Muscle of arm (tissue), 14 donors: ENCODE measurements at places on chromosomes 16 and 17. TPM values are rescaled to one million over a fixed set of nuclear protein-coding genes. Genes with fewer than 3 reads are reported as not detected.

The CASKIN1 gene
- 1.9 TPM for polyA plus RNA-seq

The PMFBP1 gene
- 2.4 TPM for polyA plus RNA-seq

GRCh38 chr16:61715393-61715792, 320.8 kb downstream of the CDH8 start:
- DNase-seq = no peak

DNA sequence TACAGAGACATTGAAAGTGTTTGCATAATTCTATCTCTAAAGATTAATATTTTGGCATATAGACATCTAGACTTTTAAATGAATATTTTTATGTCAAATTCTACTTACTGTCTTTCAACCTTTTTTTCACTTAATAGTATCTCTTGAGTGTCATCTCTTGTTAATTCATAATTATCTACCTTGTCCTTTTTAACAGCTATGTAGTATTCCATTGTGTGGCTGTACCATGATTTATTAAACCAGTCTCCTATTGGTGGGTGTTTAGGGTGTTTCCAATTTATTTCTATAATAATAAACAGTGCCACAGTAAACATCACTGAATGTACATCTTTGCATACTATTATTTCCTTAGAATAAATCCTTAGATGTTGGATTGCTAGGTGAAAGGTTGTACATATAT, 16.3 kb upstream of the RNF222 start:
- no peak for DNase-seq

DNA sequence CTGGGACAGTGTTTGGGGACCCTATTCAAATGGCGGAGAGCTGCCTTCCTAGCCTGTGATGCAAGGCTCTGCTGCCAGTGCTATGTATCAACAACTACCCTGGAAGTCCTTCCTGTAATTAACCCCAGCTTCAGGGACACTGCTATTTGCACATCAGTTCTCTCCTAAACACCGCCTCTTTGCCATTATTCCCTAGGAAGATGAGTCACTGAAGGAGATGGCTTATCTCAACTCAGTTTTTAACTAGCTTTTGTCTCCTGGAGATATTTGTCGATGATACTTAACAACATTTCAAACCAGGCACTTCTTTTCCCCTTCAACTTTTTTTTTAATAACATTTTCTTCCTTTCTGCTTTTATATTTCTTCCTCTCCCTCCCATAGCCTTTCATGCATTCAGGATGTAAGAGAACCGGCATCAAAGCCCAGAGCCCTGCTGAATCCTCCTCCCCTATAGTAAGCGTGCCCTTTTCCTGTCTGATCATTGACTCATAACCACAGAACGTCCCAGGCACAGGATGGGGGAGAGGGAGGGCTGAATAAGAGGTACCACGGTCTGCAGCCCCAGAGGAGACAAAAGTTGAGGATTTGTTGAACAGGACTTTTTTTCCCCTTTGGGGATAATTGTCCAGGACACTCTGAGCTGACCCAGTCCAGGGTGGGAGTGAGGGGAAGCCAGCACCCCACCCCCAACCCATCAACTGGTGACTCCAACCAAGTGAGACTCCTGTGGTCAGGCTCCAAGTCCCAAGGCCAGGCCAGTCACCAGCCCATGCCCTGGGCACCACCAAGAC, 387.8 kb upstream of the SALL1 start:
- no peak for DNase-seq

- DNase-seq = peak; percentile 98
Observed at GRCh38 chr16:28538733-28539596, at the start of gene NUPR1. Gene NUPR1 (minus strand): TSS chr16:28538974. CDS start chr16:28538907, 67 bp downstream.
